ENCODE measurements at places on chromosomes 1 and 21. TPM values are rescaled to one million over a fixed set of nuclear protein-coding genes. Genes with fewer than 3 reads are reported as not detected.

TEDDM1 gene
- polyA plus RNA-seq = not detected

RASAL2 gene
- polyA plus RNA-seq = 73.3 TPM

NUDT4B gene
- 6.6 TPM for polyA plus RNA-seq

ZNF697 gene
- 69.6 TPM for polyA plus RNA-seq

ELK4 gene
- polyA plus RNA-seq = 6.0 TPM

NTRK1 gene
- polyA plus RNA-seq = 4.9 TPM

SELENOF gene
- 198 TPM for polyA plus RNA-seq

TRIM67 gene
- 8.0 TPM for polyA plus RNA-seq

AMIGO1 gene
- polyA plus RNA-seq = 12.0 TPM

NEGR1 gene
- 47.4 TPM for polyA plus RNA-seq

PEAR1 gene
- not detected for polyA plus RNA-seq

ANKRD45 gene
- 9.9 TPM for polyA plus RNA-seq

TMCC2 gene
- 32.2 TPM for polyA plus RNA-seq

AHDC1 gene
- polyA plus RNA-seq = 18.4 TPM

DEGS1 gene
- 40.6 TPM for polyA plus RNA-seq

CDC20 gene
- 5.7 TPM for polyA plus RNA-seq

IFI44 gene
- polyA plus RNA-seq = not detected

IL22RA1 gene
- not detected for polyA plus RNA-seq

METTL13 gene
- 15.6 TPM for polyA plus RNA-seq

SHE gene
- polyA plus RNA-seq = not detected

PYHIN1 gene
- not detected for polyA plus RNA-seq

BCAN gene
- 0.58 TPM for polyA plus RNA-seq

FHAD1 gene
- polyA plus RNA-seq = not detected

PHC2 gene
- 179 TPM for polyA plus RNA-seq

RAP1GAP gene
- polyA plus RNA-seq = 9.8 TPM

GBP1 gene
- polyA plus RNA-seq = not detected

LDLRAD2 gene
- not detected for polyA plus RNA-seq

CCDC185 gene
- not detected for polyA plus RNA-seq

ZBTB18 gene
- polyA plus RNA-seq = 30.6 TPM

LAMB3 gene
- 5.8 TPM for polyA plus RNA-seq
